ENCODE measurements at places on chromosomes 13 and 19.
A peak's percentile ranks its signal among the peaks of the same experiment; 100 is the strongest.

- no peaks in the 10 kb centered on the region for H3K27me3 ChIP-seq
- no peak overlapping the region for H3K4me3 ChIP-seq
- H3K27ac ChIP-seq: no peak overlapping the region
- no peaks in the 10 kb centered on the region for H3K4me1 ChIP-seq
- DNase-seq: no peak
Observed at GRCh38 chr19:7461841-7462629, 26.8 kb downstream of the PEX11G start.

GRCh38 chr13:36795463-36795862 lies 23.6 kb upstream of the RFXAP start:
- no peak for DNase-seq
- no peaks in the 10 kb centered on the region for H3K4me1 ChIP-seq
- H3K4me3 ChIP-seq: no peak overlapping the region
- H3K27ac ChIP-seq: no peak overlapping the region
- H3K27me3 ChIP-seq: no peaks in the 10 kb centered on the region
- H3K36me3 ChIP-seq: no peaks in the 10 kb centered on the region

- H3K4me3 ChIP-seq: no peak overlapping the region
- H3K36me3 ChIP-seq: no peaks in the 10 kb centered on the region
- H3K27ac ChIP-seq: no peak overlapping the region
- peaks cover 5% of the 10 kb centered on the region for H3K4me1 ChIP-seq
Observed at GRCh38 chr19:49326165-49326704, 1.2 kb upstream of the SLC6A16 start.

DNA sequence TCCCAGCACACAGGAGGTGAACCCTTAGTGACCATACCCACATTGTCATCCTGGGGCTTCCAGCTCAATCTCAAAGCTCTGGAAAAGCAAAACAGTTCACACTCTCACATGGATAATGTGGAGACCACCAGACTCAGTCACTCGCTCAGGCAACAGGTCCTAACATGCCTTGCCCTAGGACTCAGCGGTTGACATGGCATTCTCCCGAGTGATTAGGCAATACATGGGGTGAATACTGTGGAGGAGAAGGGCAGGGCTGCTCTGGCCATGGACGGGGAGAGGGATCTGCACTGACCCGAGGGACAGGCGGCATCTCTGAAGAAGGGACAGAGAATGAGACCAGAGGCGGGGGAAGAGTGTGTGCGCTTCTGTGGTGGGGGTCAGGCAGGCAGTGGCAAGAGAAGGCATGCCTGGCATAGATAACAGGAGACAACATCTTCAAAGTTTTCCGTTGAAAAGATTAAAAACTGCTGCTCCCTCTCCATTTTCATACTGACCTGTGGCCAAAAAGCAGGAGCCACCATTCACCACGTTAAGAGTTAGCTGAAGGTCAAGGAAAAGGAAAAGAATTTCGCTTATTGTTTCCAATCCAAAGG lies 44.5 kb upstream of the EPHX3 start:
- H3K36me3 ChIP-seq: peaks cover 7% of the 10 kb centered on the region
- peaks cover 22% of the 10 kb centered on the region for H3K4me1 ChIP-seq
- no peak overlapping the region for H3K4me3 ChIP-seq
- no peak for DNase-seq
- H3K27me3 ChIP-seq: no peaks in the 10 kb centered on the region
- H3K27ac ChIP-seq: no peak overlapping the region

DNA sequence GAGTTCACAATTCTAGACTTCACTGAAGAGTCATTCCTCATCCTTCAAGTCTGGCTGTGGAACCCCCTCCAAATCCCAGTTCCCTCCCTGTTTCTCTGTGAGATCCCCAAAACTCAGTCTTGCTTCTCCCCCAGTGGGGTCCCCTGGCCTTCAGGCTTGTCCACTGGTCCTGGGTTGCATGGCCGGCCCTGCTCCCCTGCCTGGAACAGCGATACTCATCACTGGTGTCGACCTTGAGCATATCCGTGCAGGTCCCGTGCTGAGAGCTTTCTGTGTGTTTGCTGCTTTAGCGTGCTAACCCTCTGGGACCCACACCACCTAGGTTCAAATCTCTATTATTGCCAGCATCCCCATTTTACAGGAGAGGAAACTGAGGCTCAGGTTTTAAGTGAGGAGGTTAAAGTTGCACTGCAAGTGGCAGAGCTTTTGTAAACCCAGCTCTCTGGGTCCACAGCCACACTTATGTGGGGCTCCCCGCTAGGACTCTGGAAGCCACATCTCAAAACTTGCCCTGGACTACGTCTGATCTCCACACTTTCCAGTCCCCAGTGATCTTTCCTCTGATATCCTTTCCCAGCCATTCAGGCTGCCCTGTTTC lies 15.5 kb downstream of the LIPE start:
- no peak for DNase-seq
- no peak overlapping the region for H3K27ac ChIP-seq
- no peaks in the 10 kb centered on the region for H3K4me1 ChIP-seq
- no peaks in the 10 kb centered on the region for H3K27me3 ChIP-seq

DNA sequence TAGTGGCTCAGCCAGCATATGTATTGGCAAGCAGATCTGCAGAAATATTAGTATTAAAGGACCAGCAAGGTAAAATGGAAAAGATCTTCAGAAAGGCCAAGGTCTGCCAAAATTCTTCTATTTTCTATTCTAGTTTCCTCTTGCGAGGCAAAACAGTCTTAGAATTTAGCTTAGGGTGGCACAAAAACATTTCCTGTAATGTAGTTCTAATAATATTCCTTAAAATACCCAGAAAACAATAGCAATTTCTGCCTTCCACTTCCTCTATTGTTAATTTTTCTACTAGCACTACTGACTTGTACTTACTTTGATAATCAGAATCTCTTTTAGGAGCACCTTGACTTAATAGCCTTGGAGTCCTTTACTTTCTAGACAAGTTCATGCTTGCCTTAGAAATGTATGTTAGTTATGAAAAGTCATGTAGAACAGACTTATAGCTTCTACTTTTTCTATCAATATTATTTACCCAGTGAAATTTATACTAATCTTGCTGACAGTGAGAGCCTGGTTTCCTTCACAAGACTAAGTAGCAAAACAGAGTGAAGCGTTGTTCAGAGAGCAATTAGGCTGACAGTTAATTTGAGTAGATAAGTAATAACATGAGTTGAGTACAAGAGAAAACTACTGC lies 23.9 kb upstream of the LPAR6 start:
- no peak overlapping the region for H3K4me3 ChIP-seq
- DNase-seq: no peak
- no peaks in the 10 kb centered on the region for H3K36me3 ChIP-seq
- no peaks in the 10 kb centered on the region for H3K27me3 ChIP-seq
- H3K4me1 ChIP-seq: no peaks in the 10 kb centered on the region
- H3K27ac ChIP-seq: no peak overlapping the region

DNA sequence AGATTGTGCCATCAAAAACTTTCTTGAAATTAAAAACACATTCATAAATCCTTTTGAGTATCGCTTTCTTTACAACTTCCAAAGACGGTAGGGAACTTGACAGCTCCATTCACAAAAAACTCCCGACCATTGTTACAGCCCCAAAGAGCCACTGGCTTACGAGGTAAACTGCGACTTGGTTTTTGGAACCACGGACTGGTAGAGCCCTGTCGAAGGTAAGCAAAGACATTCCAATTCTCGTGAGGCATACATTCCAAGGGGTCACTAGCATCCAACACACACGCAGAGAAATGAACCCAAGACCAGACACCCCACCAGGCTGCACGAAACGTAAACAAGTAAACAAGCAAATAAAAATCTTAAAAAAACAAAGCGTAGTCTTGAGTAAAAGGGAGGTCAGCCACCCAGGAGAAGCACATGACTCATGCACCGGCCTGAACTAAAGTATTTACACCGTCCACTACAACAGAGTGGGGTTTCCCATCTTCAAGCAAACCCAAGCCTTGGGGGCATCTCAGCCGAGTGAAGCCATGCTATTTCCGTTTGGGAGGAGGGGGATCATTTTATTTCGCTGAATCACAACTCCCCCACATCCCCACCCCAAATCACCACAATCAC lies 1.4 kb downstream of the BRD4 start:
- peak overlapping the region; percentile 76 for H3K4me3 ChIP-seq
- H3K27me3 ChIP-seq: no peaks in the 10 kb centered on the region
- no peaks in the 10 kb centered on the region for H3K36me3 ChIP-seq
- DNase-seq: no peak
- H3K4me1 ChIP-seq: peaks cover 7% of the 10 kb centered on the region

DNA sequence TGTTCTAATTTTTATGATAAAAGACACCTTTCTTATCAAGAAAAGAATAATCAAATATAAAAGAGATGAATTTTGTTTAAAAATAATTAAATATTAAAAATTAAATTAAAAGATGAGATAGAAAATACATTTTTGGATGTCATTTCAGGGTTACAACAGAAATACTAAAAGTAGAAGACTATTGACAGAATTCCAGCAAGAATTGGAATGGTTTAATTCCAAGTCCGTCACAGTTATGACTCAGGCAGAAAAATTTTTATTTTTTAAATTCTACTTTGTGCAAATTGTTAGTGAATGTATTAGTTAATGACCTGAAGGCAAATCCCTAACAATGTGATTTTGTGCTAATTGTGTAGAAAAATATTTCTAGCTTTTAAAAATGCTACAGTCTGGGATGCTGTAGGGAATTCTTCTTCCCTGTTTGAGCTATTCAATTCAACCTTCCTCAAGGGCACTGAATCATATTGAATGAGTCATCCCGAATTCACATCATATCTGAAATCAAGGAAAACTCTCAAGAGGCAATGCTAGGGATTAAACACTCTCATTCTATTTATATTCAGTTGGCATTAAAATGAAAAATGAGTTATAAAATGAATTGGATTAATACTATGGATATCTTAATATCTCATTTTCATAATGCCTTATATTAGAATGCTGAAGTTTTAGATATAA lies 633.5 kb upstream of the ATXN8OS start:
- DNase-seq: no peak
- no peak overlapping the region for H3K4me3 ChIP-seq
- H3K36me3 ChIP-seq: no peaks in the 10 kb centered on the region
- H3K27me3 ChIP-seq: no peaks in the 10 kb centered on the region

DNA sequence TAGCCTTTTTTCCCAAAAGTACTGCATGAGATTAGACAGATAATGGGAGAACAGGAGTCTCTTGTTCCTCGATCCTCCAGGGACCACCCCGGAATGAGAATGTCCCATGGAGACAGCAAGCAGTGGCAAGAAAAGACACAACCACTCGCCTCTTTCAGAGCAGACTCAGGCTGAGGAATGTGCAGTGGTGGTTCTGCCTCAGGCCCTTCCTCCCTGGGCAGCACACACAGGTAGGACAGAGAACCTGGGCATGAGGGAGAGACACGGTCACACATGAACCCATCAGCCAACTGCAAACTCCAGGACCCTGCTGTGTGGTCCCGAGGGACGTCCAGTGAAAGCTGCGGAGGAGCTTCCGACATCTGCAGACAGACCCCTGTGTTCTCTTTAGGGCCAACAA lies 31.0 kb downstream of the CRYL1 start:
- no peaks in the 10 kb centered on the region for H3K36me3 ChIP-seq
- no peaks in the 10 kb centered on the region for H3K27me3 ChIP-seq
- no peaks in the 10 kb centered on the region for H3K4me1 ChIP-seq
- H3K4me3 ChIP-seq: no peak overlapping the region

DNA sequence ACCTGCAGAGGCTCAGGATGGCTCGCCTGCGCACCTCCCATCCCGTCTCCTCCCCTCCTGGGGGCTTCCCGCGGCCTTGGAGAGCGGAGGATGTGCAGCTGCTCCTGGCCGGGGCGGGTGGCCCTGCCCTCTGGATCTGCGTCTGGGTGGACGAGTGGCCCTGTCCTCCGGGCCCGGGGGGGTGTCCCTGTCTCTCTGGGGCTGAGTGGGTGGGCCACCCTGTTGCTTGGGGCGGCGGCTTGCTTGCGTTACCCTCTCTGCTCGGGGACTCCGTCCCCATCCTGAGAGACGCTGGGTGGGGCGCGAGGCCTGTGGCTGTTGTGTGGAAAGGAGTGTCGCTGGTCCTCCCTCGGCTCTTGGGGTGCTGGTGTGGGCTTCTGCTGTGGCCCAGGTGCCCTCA lies 34.6 kb downstream of the DOT1L start:
- H3K27ac ChIP-seq: no peak overlapping the region
- no peaks in the 10 kb centered on the region for H3K4me1 ChIP-seq
- peaks cover 4% of the 10 kb centered on the region for H3K36me3 ChIP-seq
- no peak for DNase-seq
- no peaks in the 10 kb centered on the region for H3K27me3 ChIP-seq
- no peak overlapping the region for H3K4me3 ChIP-seq

GRCh38 chr19:45913874-45914830 lies at the start of gene NANOS2:
Gene NANOS2 (minus strand): TSS chr19:45914778. CDS start chr19:45914693, 85 bp downstream.
- no peaks in the 10 kb centered on the region for H3K4me1 ChIP-seq
- peaks cover 78% of the 10 kb centered on the region for H3K27me3 ChIP-seq
- H3K27ac ChIP-seq: no peak within 1 kb of the TSS
- no peak for DNase-seq
- no peak within 1 kb of the TSS for H3K4me3 ChIP-seq

DNA sequence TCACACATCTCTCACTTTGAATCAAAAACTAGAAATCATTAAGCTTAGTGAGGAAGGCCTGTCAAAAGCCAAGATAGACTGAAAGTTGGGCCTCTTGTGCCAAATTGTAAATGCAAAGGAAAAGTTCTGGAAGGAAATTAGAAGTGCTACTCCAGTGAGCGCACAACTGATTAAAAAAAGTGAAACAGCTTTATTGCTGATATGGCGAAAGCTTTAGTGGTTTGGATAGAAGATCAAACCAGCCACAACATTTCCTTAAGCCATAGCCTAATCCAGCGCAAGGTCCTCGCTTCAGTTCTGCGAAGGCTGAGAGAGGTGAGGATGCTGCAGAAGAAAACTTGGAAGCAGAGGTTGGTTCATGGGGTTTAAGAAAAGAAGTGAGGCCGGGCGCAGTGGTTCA lies 7.6 kb downstream of the PCCA start:
- H3K36me3 ChIP-seq: no peaks in the 10 kb centered on the region
- H3K27ac ChIP-seq: no peak overlapping the region
- no peak for DNase-seq
- H3K4me1 ChIP-seq: no peaks in the 10 kb centered on the region

- no peaks in the 10 kb centered on the region for H3K4me1 ChIP-seq
- H3K27me3 ChIP-seq: no peaks in the 10 kb centered on the region
- H3K4me3 ChIP-seq: no peak overlapping the region
- no peak for DNase-seq
- H3K36me3 ChIP-seq: no peaks in the 10 kb centered on the region
Observed at GRCh38 chr13:84297251-84297650, 415.0 kb upstream of the SLITRK1 start.
